MV-4-11 (cell line): ENCODE measurements at places on chromosomes 12 and 14.
A peak's percentile ranks its signal among the peaks of the same experiment; 100 is the strongest.

- DNase-seq: no peak
These were observed 15.2 kb downstream of the DDX55 start for GRCh38 chr12:123617144-123617543.

DNA sequence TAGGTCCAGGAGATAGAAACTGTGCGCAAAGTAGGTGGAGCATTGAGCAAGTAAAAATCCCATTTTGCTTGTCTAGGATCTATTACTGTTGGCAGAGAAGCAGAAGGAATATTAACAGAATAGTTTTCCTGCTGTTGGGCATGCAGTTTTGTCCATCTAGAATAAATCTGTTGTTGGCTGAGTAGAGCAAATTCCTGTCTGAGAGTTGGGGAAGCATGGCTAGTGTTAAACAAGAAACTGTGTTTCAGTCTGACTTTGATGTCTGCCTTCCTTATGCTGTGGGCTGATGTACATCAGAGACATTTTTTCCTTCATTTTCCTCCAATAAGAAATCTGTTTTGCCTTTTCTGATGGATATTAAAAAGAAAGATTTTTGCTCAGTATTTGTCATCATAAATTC is 98.2 kb downstream of the RAD52 start:
- no peak for DNase-seq

- DNase-seq: peak; percentile 62
These were observed 6.0 kb downstream of the KRT2 start for GRCh38 chr12:52645982-52646381.

DNA sequence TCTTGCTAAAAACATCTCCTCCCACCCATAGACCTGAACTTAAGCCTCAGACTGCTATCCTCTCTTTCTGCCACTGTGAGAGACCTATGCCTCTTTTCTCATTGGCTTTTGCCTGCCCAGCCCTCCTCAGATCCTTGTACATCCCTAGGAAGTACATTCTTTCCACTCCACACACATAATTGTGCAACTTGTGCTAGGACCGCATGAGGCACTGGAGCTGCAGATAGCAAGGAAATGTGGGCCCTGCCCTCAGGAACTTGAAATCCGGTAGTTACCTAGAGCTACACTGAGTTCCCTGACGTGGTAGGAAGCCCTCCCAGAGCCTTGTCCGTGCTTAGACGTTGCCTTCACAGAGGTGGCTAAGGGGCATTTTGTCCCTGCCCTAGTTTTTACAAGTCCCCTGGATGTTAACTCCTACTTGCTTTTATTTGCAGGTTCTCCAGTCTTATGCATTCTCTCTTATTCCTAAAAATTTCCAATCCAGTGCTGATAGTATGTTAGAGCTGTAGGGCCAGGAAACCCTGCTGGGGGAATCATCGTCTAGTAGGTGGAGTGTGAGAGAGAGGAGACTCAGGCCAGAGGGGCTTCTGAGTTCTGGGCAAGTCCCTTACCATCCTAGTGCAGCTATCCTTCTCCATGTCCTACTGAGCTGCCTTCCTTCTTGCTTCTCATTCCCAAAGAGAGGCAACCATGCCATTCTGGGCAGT is 41.3 kb downstream of the NTF3 start:
- DNase-seq: no peak

DNA sequence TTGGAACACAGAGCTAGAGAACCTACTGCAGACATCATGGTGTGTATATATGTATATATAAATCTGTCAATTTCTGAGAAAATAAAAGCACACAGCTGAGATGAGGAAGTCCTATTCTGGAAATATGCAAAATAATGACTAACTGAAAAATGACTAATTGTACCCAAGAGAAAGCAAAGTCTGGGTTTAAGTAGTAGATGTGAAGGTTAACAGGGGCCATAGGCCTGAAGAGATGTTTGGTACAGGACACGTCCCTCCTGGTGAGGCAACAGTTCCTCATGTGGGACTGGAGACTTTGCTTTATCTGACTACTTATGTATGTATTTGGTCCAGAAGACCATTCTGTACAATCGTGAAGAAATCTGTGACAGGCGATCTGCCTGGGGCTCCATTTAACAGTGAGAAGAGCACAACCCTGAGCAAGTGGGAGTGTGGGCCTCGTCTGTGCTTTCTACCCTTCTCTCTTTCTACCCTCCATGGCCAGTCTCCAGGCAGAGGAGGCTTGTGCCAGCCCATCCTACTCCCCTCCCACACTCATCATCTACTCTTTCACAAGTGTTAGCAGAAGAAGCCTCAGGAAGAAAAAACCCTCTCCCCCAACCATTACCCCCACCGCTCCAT is 67.5 kb downstream of the SLC41A2 start:
- DNase-seq: peak; percentile 16

GRCh38 chr14:96037891-96038557 is 1.1 kb upstream of the C14orf132 start:
- DNase-seq: no peak

DNA sequence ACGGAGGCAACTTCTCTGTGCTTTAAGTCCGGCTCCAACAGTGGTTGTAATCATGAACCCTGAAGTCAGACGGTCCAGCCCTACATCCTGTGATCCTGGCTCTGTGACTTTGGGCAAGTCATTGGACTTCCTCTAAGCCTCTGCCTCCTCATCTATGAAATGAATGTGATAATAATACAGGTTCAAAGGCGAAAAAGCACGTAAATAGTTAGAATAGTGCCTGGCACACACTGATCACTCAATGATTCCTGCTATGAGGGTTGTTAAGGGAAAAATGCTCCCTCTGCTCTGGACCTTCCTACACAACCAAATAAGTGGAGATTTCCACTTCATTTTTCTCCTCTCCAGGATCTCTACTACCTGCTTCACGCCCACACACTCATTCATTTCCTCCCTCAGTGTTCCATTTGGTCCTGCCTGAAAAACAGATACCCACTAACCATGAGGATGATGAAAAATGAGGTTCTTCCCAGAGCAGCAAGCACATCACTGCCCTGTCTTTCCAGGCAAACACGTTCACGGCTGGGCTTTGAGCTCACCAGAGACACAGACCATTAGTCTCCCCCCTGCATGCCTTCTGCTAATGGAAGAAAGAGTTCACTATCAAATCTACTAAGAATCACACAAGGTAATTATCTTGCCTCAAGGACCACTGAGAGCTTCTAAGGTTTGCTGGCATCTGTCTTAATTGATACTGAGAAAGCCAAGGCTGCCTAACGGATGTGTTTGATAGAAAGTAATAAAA is 13.2 kb downstream of the NUAK1 start:
- no peak for DNase-seq

- DNase-seq: no peak
These were observed 16.1 kb upstream of the KRT80 start for GRCh38 chr12:52207895-52208294.

- DNase-seq: peak; percentile 29
These were observed 75.0 kb downstream of the TGFB3 start for GRCh38 chr14:75906680-75907280.

- peak; percentile 54 for DNase-seq
These were observed 69.2 kb upstream of the LTA4H start for GRCh38 chr12:96104566-96104965.

- DNase-seq: no peak
These were observed 409.2 kb downstream of the IPO8 start for GRCh38 chr12:30286345-30286926.

GRCh38 chr14:93081876-93082570 is 33.7 kb downstream of the ITPK1 start:
- peak; percentile 25 for DNase-seq

- DNase-seq: no peak
These were observed 138.7 kb downstream of the RIMBP2 start for GRCh38 chr12:130577351-130577750.

GRCh38 chr12:59626382-59626781 is 30.6 kb downstream of the SLC16A7 start:
- DNase-seq: no peak

DNA sequence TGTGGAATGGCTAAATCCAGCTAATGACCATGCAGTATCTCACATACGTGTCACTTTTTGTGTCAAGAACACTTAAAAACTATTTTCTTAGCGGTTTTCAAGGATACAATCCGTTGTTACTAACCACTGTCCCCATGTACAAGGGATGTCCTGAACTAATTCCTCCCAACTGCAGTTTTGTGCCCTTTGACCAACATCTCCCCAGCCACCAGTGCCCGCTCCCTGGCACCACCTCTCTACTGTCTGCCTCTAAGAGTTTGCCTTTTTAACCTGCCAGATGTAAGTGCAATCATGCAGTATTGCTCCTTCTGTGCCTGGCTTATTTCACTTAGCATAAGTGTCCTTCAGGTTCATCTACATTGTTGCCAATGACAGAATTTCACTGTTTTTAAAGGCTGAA is 315.7 kb downstream of the TMEM121 start:
- DNase-seq: no peak

GRCh38 chr12:96213869-96214268 is 19.7 kb downstream of the ELK3 start:
- DNase-seq: no peak

- DNase-seq: peak; percentile 35
These were observed 4.7 kb downstream of the NFYB start for GRCh38 chr12:104133321-104133720.

DNA sequence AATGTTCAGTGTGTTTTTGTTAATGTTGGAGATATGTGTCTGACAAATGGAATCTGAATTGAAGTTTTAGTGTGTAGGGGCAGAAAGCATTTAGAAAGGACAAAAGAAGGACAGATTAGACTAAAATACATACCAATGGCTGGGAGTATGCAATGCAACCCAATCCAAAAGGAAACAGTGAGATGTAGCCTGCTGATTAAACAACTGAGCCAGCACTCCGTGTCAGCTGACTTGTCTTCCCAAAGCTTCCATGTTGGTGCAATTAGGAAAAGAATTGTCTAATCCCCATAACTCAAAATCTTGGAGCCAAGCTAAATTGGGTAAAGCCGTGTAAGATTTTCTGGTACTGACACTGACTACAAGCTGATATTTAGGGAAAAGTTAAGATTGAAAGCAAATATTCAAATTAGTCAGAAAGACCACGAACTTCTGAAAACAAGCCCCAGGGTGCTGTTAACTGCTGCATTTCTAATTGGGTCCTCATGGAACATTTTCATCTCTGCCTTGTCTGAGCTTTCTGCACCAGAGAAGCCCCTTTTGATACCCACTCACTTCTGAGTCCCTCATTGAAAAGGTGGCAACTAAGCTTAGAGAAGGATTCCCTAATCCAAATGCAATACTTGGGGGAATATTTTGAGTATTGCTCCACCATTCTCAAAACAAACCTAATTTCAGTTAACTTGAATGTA is 109.1 kb downstream of the DAD1 start:
- DNase-seq: no peak

DNA sequence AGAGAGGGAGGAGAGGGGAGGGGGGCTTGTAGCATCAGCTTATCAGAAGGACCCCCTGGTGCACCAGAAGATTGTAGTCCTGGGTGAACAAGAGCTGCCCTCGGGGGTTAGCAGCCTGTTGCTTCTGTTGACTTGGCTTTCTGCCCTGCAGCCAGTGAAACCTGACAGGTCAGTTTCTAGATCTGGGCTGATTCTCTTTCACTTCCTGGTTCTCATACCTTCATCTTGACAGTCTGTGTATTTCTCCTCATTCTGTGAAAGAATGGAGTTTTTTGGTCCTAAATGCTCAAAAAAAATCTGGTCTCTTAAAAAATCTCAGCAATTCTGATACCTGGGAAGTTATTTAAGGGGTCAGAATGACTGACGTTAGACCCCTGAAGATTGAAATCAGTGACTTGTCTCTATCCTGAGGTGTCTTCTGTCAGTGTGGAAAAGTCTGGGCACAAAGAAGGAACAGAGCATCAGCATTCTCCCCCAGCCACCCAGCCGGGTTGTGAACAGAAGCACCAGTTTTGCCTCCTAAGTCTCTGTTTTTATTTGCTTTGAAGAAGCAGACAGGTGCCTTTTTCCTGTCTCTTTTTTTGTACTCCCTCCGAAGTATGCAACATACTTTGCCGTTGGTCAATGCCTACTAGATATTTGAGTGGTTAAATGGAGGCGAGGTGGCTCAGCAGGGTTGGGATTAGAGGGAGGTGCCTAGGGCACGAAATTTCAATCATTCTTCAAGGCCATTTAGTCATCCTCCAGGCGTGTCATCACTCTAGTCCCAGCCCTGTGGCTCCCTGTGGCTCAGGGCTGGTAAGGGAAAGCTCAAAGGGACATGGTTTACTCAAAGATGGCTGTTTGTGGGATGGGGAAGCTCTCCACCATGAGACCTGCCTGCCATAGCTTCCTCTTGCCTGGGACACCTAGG is 24.0 kb downstream of the TTC9 start:
- DNase-seq: peak; percentile 54
